Activated naive CD8-positive, alpha-beta T cell treated with anti-CD3 and anti-CD28 coated beads for 36 hours (primary cell): ENCODE measurements at places on chromosomes 11 and 22. TPM values are rescaled to one million over a fixed set of nuclear protein-coding genes. Genes with fewer than 3 reads are reported as not detected.

FGF4 gene
- not detected for total RNA-seq

- DNase-seq, result no peak
These were observed 112.1 kb upstream of the BDNF start for GRCh38 chr11:27812341-27812740.

- no peak for DNase-seq
These were observed 44.5 kb downstream of the SC5D start for GRCh38 chr11:121337078-121337477.

- no peak for DNase-seq
These were observed 741.7 kb downstream of the NELL1 start for GRCh38 chr11:21411104-21411503.

DNA sequence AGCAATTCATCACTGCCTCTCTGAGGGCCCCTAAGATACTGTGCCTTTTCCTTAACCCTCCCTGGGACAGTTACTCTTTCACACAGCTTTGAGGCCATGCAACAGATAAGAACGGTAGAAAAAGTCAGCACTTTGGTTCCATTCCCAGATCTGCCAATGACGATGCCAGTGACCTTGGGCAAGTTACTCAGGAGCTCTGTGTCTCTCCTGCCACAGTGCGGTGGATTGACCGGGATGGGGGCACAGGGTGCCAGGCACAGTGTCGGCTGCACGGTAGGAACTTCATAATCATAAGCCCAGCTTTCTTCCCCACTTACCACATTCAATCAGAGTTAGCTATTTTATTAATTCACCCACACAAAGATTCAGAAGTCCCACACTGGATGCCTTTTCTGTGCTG is 1041.8 kb downstream of the TBC1D22A start:
- DNase-seq, result no peak

DNA sequence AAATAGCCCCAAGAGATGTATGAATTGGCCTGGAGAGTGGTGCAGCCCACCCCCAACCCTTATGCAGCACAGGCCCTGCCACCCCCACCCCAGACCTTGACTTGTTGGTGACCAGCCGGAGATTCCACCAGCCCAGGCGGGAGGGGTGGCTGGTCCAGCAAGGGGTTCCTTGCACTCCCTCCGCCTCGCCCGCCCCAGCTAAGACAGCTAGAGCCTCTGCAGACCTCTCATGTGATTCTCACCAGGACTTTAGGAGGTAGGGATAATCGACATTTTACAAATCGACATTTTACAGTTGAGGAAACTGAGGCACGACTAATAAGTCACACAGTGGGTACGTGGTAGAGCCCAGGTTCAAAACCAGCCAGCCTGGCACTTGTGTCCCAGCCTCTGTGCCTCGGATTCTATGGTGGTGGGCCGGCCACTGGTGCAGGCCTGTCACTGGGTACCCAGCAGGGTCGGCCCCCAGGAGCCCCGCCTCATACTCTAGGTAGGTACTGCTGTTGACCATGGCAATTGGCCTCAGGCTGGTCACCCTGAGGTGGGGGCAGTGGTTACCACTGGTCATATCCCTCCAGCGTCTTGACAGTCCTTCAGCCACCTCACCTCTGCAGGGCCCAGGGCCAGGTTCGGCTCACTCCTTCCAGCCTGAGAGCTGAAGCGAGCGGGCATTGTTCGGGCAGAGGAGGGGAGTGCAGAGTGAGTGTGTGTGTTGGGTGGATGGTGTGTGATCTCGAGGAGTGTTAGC is 35.0 kb upstream of the MYRF start:
- no peak for DNase-seq

SUSD2 gene
- 0.80 TPM for total RNA-seq

- no peak for DNase-seq
These were observed 6.5 kb downstream of the PPFIBP2 start for GRCh38 chr11:7520011-7520942.

TRIM49 gene
- not detected for total RNA-seq

AKIP1 gene
- total RNA-seq, result 30.7 TPM

DNA sequence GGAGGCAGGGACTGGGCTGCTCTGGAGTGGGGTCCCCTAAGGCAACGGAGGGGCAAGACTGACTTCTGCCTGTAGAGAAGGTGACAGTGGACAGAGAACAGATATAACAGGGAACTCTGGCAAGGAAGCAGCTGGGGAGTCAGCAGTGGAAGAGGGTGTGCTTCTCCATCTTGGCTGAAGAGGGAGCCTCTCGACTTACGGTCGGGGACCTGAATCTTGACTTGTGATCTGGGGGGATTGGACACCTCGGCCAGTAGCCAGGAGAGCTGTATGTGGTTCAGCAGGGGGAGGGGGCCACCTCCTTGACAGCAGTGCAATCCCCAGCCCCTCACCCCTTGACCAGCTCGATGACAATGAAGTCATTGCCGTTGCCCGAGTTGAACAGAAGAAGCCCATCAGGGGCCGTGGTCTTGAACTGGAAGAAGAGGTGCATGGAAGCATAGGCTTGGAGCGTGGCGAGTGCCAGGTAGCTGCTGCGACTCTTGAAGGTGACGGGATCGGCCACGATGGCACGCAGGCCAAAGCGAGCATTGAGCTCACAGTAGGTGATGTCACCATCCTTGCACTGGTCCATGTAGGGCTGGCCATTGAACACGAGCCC is 60.0 kb downstream of the SLC22A12 start:
- DNase-seq, result no peak

- DNase-seq, result no peak
These were observed 8.3 kb downstream of the TSPO start for GRCh38 chr22:43159484-43160178.

ADM2 gene
- 6.7 TPM for total RNA-seq

TMEM135 gene
- total RNA-seq, result 29.0 TPM

GRCh38 chr22:46574993-46575910 is 37.8 kb upstream of the CELSR1 start:
- DNase-seq, result no peak

DNA sequence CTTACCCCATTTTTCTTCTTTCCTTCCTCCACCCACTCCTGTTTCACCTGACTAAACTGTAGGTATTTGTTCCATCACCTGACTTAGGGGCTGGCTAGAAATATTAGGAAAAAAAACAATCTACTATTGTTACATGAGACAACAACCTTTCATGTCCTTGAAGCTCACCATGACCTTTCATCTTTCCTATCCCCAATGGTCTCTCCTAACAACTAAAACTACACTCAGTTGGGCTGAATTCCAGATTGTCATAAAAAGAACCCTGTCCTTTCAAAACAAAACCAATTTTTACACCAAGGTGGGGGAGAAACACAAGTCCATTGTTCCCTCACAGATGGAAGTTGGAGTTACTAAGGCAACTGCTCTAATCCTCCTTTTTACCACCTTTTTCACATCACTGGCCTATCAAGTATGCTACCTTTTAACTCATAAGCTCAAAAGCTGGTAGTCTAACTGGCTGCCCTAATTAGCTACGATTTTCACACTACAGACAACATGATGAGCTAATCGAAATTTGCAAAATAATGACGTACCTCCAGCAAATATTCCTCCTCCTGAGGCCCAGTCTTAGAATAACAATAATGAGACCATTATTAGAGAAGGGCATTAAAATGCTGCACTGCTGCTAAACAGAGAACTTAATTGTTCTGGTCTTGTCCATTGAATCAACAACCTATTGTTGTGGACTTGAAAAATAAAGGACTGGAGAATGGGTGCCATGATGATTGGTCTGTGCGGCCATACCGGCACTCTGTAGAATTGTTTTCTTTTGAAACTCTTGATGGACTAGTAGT is 46.5 kb upstream of the SOX6 start:
- DNase-seq, result no peak

GRCh38 chr11:112925516-112926310 is 35.5 kb upstream of the NCAM1 start:
- no peak for DNase-seq

NEFH gene
- 8.7 TPM for total RNA-seq

FSHB gene
- not detected for total RNA-seq

DNA sequence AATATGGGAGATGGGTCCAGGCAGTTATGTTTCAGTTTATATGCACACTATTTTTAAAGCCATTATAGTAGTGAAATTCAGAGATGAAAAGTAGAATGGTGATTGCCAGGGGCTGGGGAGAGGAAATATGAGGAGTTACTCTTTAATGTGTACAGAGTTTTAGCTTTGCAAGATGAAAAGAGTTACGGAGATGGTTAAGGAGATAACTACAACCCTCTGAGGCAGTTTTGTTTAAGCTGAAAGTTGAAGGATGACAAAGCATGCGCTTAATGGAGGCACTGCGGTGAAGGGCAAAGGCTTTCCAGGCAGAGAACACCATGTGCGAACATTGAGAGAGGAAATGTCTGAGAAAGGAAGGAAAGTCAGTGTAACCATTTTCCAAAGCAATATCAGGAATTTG is 18.2 kb upstream of the BMAL1 start:
- no peak for DNase-seq

GRCh38 chr22:49838771-49839717 is 11.4 kb upstream of the BRD1 start:
- DNase-seq, result peak; percentile 88

GRCh38 chr22:41501209-41501608 is 32.3 kb downstream of the ACO2 start:
- DNase-seq, result no peak

EXPH5 gene
- 3.1 TPM for total RNA-seq

GRCh38 chr22:37609240-37610152 is 862 bp downstream of the GGA1 start:
- no peak for DNase-seq

- DNase-seq, result no peak
These were observed 164.2 kb upstream of the B3GAT1 start for GRCh38 chr11:134576286-134576685.

DNA sequence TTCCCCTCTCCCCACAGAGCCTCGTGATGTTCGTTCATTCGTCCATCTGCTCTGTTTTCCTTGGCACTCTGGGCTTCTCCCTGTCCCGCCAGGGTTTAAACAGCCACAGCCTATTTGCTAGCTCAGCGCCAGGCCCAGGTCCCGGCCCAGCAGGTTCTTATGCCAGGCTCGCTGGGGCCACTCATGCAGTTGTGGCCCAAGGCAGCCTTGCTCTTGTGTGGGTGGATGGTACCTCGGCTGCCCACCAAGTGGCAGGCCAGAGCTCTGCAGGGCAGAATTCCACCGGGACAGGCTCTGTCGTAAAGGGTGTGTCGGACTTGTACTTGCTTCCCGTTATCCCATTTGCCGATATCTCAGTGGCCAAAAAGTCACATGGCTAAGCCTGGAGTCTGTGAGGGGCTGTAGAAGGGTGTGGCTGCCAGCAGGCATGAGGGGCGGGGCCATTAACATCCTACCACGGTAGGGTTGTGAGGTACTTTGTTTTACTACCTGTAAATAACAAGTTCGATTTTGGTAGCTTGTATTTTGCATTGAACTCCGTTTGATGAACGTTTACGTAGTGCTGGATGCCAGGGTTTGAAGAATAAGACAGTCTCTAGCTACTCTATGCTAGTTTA is 7.9 kb downstream of the FAM118A start:
- DNase-seq, result peak; percentile 10

SLC22A6 gene
- total RNA-seq, result not detected

- no peak for DNase-seq
These were observed 4.9 kb upstream of the NUDT8 start for GRCh38 chr11:67634366-67635230.

DNA sequence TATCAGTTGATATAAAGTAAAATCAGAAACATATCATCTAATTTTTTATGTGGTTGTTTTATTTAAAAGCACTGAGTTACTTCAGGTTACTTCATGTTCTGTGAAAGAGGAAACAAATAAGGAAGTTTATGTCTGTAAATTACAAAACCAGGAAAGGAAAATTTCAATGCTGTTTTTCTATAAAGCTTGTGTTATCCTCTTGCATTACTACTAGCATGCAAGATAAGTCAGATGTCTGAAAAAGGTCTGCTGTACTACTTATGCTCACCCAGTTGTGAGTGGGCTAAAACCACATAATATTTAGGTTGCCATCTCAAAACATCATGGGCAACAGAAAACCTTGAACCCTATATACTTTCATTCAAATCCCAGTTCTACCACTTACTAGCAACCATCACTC is 121.5 kb downstream of the ATG16L2 start:
- DNase-seq, result no peak

- no peak for DNase-seq
These were observed 23.8 kb downstream of the MICAL2 start for GRCh38 chr11:12134236-12134585.

- DNase-seq, result peak; percentile 39
These were observed 90.3 kb upstream of the MTMR2 start for GRCh38 chr11:96014217-96014616.

DNA sequence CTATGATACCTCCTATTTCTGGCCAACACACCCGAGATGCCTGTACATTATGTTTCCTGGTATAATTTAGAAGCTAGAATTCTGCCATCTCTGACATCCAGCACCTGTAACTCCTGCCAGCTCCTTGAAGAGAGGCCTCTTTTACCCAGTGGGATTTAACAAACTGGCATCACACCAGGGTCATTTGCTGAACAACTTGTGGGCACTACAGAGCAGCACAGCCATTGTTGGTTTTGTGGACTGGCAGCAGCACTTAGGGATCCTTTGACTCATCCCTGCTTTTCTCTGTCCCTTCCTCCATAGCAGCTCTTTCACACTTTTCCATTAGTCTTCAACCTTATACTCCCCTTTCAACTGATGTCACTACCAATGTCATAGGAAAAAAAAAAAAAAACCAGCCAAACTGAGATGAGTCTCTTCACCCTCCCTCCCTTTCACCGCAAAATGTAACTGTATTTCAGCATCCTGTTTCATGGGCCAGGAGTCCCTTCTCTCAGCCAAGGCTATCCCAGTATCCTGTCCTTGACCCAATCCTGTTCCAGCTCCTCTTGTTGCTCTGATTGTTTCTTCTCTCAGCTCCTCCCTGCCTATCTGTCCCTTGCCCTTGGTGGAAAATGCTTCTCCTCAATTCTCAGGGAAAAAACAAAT is 68.7 kb downstream of the PPFIBP2 start:
- DNase-seq, result no peak

HSPB2 gene
- not detected for total RNA-seq

DNA sequence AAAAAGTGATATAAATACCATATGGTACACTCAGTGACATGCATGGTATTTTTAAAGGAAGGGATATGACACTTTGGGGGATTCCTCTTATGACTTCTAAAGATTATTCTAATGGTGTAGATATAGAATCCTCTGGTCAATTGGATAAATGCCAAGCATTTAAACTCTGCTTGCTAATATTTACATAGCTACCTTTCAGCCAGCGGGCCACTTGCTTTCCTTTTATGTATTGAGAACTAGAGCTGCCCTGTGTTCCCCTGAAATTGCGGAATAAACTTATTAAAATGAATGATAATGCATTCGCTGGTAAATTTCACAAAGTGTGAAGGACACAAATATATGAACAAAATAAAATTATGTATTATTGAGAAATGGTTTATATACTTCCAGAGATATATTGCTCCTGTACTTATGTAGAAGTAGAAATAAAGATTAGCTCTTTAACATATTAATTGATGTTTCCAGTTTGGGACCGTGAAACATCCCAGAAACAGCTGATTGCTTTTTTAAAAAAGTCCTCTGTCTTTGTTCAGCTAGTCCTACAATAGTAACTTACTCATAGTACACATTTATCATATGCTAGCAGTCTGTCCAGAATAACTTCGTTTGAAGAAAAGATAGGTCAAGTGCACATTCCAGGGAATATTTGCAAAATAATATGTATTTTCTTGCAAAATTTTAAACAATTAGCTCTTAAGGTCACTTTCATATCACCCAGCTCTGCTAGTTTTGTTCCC is 40.1 kb upstream of the CARD18 start:
- DNase-seq, result no peak
